ENCODE measurements at places on chromosomes 12 and 14. TPM values are rescaled to one million over a fixed set of nuclear protein-coding genes. Genes with fewer than 3 reads are reported as not detected.
A peak's percentile ranks its signal among the peaks of the same experiment; 100 is the strongest.

VCPKMT gene
- total RNA-seq, result 5.5 TPM

TMPRSS12 gene
- not detected for total RNA-seq

ADAM20 gene
- 0.18 TPM for total RNA-seq

GPR137C gene
- total RNA-seq, result 0.51 TPM

UTP20 gene
- 38.5 TPM for total RNA-seq

GYS2 gene
- total RNA-seq, result not detected

DBX2 gene
- not detected for total RNA-seq

KERA gene
- total RNA-seq, result not detected

RNASE1 gene
- not detected for total RNA-seq

GRCh38 chr14:78697341-78697740 is 527.2 kb downstream of the NRXN3 start:
- H3K27me3 ChIP-seq, result no peaks in the 10 kb centered on the region
- no peak overlapping the region for H3K27ac ChIP-seq
- H3K4me3 ChIP-seq, result no peak overlapping the region
- H3K4me1 ChIP-seq, result no peaks in the 10 kb centered on the region
- peak; percentile 6 for DNase-seq

GRCh38 chr12:108107293-108107692 is 21.8 kb upstream of the WSCD2 start:
- H3K27me3 ChIP-seq, result peaks cover 3% of the 10 kb centered on the region
- H3K27ac ChIP-seq, result no peak overlapping the region
- no peak for DNase-seq
- no peak overlapping the region for H3K4me3 ChIP-seq

DNA sequence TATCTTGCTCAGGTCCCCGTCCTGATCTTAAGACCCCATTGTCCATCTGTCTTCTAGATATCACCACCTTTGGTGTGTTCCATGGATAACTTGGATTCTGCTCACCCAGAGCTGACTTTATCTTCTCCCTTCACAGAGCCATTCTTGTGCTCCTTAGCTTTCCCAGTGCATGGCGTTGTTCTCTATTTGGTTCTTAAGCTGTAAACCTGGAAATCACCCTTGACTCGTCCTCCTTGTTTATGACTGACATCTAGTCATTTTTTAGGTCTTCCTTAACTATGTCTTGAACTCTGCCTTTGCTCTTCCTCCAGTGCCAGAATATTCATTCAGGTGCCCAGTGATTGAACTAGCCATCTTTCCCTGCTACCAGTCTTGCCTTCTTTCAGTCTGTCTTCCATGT is 11.7 kb downstream of the STK38L start:
- no peak for DNase-seq
- H3K27ac ChIP-seq, result no peak overlapping the region
- H3K27me3 ChIP-seq, result no peaks in the 10 kb centered on the region

DNA sequence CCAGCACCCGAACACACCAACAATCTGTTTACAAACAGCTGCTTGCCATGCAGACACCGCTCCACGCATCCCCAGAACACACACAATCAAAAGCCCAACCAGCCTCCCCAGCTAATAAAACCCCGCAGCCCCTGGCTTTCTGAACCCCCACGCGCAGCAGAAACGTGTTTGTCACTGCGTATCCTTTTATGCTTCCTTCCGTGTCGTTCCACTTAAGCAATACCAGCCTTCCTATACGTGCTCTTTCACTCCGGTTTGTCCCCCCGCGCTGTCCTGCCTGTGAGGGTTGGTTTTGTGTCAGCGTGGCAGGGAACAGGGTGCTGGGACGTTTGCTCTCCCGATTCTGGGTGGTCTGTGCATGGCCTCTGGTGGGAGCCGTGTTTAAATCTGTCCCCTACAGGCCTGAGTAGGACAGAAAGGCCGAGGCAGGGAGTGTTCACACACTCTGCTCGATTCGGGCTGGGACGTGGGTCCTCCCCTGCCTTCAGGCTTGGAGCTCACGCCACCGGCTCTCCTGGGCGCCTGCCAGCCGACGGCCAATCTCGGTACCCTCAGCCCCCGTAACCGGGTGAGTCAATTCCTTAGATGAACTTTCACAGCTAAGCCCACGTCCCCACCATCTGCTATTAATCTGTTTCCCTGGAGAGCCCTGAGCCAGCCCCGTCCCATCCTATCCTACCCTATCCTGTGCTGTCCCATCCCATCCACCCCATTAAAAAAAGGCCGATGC is 60.0 kb downstream of the NOC4L start:
- DNase-seq, result no peak
- no peaks in the 10 kb centered on the region for H3K4me1 ChIP-seq
- H3K4me3 ChIP-seq, result no peak overlapping the region
- no peak overlapping the region for H3K27ac ChIP-seq
- no peaks in the 10 kb centered on the region for H3K36me3 ChIP-seq

- no peaks in the 10 kb centered on the region for H3K36me3 ChIP-seq
- H3K27me3 ChIP-seq, result no peaks in the 10 kb centered on the region
- DNase-seq, result no peak
- no peak overlapping the region for H3K27ac ChIP-seq
These were observed 293.9 kb downstream of the RAD51B start for GRCh38 chr14:68113343-68113930.

DNA sequence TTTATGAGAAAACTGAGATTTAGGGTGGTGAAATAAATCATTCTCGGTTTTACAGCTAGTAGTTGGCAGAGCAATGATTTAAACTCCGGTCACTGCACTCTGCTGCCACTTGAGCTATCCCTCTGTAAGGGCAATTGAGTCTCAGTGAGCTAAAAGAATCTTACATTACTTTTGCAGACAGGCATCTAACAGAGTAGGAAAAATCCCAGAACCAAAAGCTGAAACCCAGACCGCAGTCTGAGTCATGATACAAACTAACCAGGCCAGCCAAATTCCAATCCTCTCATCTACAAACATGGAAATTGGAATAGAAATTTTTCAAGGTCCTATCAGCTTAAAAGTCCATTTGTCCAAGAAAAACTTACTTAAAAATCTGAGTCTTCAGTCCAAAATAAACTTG is 73.7 kb downstream of the ANKS1B start:
- H3K36me3 ChIP-seq, result no peaks in the 10 kb centered on the region
- no peak overlapping the region for H3K4me3 ChIP-seq
- H3K27ac ChIP-seq, result no peak overlapping the region
- DNase-seq, result peak; percentile 5
- no peaks in the 10 kb centered on the region for H3K27me3 ChIP-seq

DNA sequence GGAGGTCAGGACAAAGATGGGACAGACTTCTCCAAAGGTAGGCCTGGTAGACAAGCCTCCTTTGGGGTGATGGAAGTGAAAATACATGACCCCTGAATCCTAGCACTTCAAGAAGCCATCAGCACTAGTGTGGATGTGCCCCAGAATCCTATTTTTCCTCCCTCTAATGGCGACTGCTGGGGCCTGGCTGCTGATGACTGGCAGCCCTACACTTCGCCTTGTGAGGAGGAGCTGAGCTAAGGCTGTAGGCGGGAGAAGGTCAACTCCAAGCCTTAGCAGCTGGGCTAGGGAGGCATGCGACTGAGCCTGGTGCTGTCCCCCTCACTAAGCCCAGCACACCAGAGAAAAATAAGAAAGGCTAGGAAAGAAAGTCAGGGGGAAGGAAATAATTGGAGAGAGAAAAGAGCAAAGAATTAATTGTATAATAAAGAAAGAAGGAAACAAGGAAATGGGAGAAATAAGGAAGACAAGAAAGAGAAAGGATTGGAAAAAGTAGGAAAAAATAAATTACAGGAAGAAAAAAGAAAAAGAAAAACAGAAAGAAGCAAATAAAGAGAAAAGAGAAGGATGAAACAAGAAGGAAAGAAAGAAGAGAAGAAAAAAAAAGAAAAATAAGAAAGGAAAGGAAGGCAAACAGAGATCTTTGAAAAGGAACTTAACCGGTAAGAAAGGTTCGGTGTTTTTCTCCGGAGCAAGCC is 4.7 kb upstream of the HOXC10 start:
- H3K27me3 ChIP-seq, result peaks cover 75% of the 10 kb centered on the region
- H3K4me1 ChIP-seq, result peaks cover 31% of the 10 kb centered on the region
- no peak overlapping the region for H3K4me3 ChIP-seq

GRCh38 chr12:94457311-94457710 is 2.4 kb downstream of the CEP83 start:
- DNase-seq, result no peak
- H3K4me1 ChIP-seq, result peaks cover 29% of the 10 kb centered on the region
- no peaks in the 10 kb centered on the region for H3K27me3 ChIP-seq

DNA sequence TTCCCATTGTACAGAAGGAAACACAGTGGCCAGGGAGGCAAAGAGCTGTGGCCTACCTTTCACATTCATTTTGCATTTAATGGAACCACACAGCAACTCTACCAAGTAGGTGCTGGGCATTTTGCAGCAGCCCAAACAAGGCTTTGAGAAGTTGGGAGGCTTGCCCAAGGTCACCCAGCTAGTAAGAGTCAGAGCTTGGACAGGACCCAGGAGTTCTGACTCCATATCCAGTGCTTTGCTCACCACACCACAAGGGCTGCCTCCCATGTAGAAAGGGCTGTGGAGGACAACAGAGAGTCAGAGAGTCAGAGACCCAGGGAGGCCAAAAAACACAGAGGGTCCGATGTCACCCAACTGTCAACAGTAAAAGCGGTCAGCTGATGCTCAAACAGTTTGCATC is 400.2 kb downstream of the BCL11B start:
- no peak for DNase-seq
- no peaks in the 10 kb centered on the region for H3K36me3 ChIP-seq
- H3K27me3 ChIP-seq, result no peaks in the 10 kb centered on the region
- no peaks in the 10 kb centered on the region for H3K4me1 ChIP-seq
- no peak overlapping the region for H3K27ac ChIP-seq

GRCh38 chr14:22448035-22448904 is 140.8 kb downstream of the DAD1 start:
- no peak for DNase-seq
- H3K4me1 ChIP-seq, result no peaks in the 10 kb centered on the region

DNA sequence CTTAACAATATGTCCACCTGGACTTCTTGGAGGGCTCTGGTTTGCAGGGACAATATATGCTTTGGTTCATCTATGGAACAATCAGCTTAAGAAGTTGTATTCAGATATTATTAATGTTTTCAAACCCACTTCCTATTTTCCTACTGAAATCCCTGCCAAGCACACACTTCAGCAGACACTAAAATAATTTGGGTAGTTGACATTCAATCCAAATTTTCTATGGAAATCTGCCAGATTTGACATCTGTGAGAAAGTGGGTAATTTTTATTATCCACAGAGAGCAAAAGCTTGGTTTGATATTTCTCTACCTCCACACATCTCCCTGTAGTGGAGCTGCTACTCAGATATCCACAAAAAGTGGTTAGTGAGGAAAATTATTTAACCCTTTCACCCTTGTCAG is 378.8 kb upstream of the SOX5 start:
- H3K27ac ChIP-seq, result no peak overlapping the region
- no peaks in the 10 kb centered on the region for H3K36me3 ChIP-seq
- no peaks in the 10 kb centered on the region for H3K27me3 ChIP-seq
- H3K4me1 ChIP-seq, result no peaks in the 10 kb centered on the region
- no peak for DNase-seq

- H3K27me3 ChIP-seq, result peaks cover 9% of the 10 kb centered on the region
- no peaks in the 10 kb centered on the region for H3K36me3 ChIP-seq
- H3K4me1 ChIP-seq, result no peaks in the 10 kb centered on the region
- DNase-seq, result no peak
- H3K27ac ChIP-seq, result no peak overlapping the region
These were observed 10.2 kb upstream of the ACSM4 start for GRCh38 chr12:7293670-7294069.

DNA sequence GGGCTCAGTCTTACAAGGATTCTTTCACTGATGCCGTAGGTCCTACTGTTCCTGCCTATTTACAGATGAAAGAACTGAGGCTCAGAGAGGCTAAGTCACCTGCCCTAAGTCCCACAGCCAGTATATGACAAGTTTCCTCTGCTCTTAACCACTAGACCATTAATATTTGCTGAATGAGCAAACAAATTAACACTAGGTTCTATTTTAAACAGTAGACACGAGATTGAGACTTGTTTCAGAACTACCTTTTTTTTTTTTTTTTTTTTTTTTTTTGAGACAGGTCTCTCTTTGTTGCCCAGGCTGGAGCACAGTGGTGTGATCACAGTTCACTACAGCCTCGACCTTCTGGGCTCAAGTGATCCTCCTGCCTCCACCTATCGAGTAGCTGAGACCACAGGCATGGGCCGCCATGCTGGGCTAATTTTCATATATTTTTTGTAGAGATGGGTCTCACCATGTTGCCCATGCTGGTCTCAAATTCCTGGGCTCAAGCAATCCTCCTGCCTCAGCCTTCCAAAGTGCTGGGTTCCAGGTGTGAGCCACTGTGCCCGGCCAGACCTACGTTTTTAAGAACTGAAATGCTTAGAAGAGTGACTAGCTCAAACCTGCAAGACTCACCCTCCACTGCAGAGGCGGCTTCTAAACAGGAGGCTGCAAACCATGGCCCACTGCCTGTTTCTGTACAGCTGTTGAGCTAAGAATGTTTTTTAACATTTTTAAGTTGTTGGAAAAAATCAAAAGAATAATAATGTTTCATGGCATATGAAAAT is 12.9 kb downstream of the SYNE3 start:
- DNase-seq, result no peak
- no peaks in the 10 kb centered on the region for H3K27me3 ChIP-seq
- H3K4me3 ChIP-seq, result no peak overlapping the region
- no peak overlapping the region for H3K27ac ChIP-seq
- no peaks in the 10 kb centered on the region for H3K36me3 ChIP-seq

GRCh38 chr12:79665212-79665887 is 25.4 kb downstream of the PAWR start:
- H3K36me3 ChIP-seq, result peaks cover 14% of the 10 kb centered on the region
- no peaks in the 10 kb centered on the region for H3K27me3 ChIP-seq
- DNase-seq, result no peak
- H3K4me3 ChIP-seq, result no peak overlapping the region

- no peak overlapping the region for H3K27ac ChIP-seq
- DNase-seq, result no peak
- H3K4me1 ChIP-seq, result no peaks in the 10 kb centered on the region
- no peaks in the 10 kb centered on the region for H3K36me3 ChIP-seq
These were observed 14.0 kb upstream of the KLRD1 start for GRCh38 chr12:10293570-10294227.

- peaks cover 33% of the 10 kb centered on the region for H3K4me1 ChIP-seq
- H3K27ac ChIP-seq, result no peak overlapping the region
- no peak overlapping the region for H3K4me3 ChIP-seq
- H3K27me3 ChIP-seq, result no peaks in the 10 kb centered on the region
- no peak for DNase-seq
These were observed 7.3 kb downstream of the KITLG start for GRCh38 chr12:88572781-88573549.

DNA sequence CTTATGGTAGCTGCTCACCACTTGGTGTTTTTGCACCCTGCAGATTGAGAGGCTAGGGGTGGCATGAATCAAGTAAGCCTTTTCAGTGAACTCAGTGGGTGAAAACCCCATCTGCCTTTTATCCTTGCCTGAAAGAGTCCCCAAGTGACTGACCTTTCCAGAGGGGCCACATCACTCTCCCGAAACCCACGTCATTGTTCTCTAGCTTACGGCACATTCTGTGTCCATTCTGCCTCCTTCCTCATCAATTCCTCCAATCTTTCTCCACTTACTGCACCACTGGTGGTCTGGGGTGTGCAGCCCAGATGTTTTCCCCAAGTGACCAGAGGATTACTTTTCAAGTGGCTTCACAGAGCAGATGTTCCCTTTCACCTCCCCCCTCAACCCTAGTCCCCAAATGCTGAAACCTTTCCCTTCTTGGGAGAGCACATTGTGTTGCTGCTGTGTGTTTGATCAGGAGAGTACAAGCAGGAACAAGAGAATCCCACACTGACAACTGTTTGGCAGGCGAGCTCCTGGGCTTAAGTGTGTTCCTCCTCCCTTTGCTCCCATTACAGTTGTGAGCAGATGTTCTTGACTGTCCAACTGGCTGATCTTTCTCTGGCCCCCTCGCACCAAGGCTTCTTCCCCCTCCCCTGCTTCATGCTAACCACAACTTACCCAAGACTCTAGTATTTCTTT is 138.0 kb upstream of the IGF1 start:
- no peaks in the 10 kb centered on the region for H3K4me1 ChIP-seq
- no peak overlapping the region for H3K4me3 ChIP-seq
- no peak overlapping the region for H3K27ac ChIP-seq
- DNase-seq, result no peak
- no peaks in the 10 kb centered on the region for H3K36me3 ChIP-seq
